Left kidney (tissue), 8 donors: ENCODE measurements at places on chromosomes 12 and 14. TPM values are rescaled to one million over a fixed set of nuclear protein-coding genes. Genes with fewer than 3 reads are reported as not detected.

- DNase-seq: no peak
Observed at GRCh38 chr12:34605955-34606748, 583.9 kb downstream of the ALG10 start.

DNA sequence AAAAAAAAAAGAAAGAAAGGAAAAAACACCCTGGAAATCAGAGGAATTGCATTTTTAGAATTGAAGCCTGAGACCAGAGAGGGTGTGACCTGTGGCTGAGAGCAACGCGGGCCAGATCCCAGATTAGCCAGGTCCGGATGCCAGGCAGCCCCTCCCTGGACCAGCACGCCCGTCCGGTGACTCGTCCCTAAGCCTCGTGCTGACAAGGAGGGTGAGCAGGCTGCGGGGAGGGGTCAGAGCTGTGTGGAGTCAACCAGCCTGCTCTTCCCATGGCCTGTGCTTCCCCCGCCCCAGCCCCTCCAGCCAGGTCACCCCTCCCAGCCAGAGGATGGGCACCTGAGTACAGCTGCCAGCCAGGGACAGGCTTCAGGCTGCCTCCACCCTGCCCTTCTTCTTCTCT lies 4.2 kb upstream of the KLC1 start:
- DNase-seq: no peak

DNA sequence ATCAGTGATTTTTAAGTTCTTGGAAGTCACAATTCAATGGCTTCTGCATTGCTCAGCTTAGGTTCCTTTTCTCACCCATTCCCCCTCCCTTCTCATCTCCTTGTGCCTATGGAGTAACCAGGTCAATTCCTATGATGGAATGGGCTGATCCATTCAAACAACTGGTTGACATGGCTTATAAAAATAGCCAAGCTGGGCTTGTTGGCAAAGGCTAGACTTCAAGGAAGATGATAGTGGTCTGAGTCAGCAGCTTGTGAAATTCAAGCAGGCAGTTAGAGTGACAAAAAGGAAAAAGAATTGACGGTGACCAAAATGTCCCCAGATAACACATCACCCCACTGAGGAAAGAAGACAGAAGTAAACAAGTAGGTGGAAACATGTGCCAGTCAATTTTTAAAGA lies 119.9 kb upstream of the PCED1B start:
- no peak for DNase-seq

DNA sequence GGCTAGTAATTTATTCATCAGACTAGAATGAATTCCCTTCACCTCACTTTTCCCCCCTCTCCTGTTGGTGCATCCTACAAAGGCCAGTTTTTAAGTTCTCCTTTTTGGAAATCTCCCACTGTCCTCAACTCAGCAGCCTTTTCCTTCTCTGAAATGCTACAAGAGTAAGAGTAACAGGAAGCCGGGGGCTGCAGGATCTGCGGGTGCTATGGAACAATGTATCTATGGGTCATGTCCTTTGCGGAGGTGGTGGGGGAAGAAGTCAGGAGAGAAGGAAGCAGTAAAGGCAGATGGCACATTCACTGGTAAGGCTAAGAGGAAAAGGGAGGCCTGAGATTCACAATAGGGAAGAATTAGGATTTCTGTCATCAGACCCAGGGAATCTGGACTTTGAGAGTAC lies 22.2 kb upstream of the TESC start:
- no peak for DNase-seq

DNA sequence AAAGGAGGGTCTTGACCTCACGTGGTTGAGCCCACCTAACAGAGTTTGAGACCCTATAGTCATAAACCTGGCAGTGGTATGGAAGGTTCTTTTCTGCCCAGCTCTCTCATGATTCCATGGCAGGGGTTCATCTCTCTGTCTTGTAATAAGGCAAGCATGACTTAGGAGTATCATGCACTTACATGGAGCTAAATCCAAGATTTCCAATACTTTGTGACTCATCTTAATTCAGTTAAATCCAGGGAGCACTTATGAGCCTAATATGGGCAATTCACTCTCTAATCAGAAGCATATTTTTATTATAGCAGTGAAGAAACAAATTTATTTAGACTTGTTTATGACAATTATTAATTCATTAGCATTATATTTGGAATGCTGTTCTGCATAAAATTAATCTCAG lies 131.8 kb upstream of the CPSF6 start:
- DNase-seq: no peak

- peak; percentile 35 for DNase-seq
Observed at GRCh38 chr12:115504306-115505290, 772.9 kb downstream of the MED13L start.

- DNase-seq: no peak
Observed at GRCh38 chr12:104522985-104523722, 66.4 kb downstream of the CHST11 start.

DNA sequence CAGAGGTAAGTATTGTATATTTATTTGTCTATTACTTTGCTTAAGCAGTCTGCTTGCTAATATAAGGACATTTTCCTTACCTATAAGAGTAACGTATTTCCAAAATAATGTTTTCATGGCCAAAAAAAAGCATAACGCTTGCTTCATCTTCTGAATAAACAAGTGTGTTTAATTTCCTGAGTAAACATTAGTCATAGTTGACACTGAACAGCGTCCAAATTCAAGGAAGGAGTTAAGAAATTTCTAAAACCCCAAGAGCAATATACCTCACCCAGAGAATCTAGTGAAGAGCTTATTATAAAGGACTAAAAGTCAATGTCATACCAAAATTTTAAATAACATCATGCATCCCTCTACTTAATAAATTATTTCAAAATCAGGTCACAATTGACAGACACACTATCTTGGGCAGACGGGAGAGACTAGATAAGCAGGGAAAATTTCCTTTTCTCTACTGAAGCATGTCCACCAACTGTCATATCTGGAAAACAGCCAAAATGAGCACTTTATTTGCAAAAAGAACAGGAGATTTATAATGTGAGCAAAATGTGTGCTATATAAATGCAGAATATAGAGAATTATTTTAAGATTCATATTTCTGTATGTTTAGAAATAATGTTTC lies 25.1 kb downstream of the ANKS1B start:
- no peak for DNase-seq

- DNase-seq: no peak
Observed at GRCh38 chr12:5051913-5052312, 8.2 kb downstream of the KCNA5 start.

GRCh38 chr12:6383572-6384498 lies at the start of gene LTBR:
Gene LTBR, plus strand, starts transcription at chr12:6384162. Its CDS starts 197 bp downstream, at chr12:6384359.
- DNase-seq: peak; percentile 82

- DNase-seq: no peak
Observed at GRCh38 chr12:107096571-107096970, 3.2 kb upstream of the CRY1 start.

- DNase-seq: no peak
Observed at GRCh38 chr14:89933002-89933401, 21.5 kb downstream of the EFCAB11 start.

DNA sequence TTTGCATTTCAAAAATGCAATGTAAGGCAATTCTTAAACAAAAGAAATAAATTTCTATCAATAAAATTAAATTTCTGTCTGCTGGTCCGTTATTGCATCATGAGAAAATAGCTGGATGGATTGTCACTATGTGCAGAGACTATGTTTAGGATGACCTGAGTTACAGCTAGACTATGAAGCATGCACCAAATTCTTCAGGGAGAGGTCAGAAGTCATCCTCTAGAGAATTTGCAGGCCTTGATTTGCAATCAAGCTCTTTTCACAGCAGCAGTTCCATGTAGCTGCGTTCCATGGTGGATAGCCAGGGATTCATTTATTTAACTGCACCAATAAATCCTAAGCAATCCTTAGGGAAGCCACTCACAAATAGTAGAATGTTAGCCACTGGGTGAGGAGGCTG lies 253.7 kb downstream of the MSRB3 start:
- DNase-seq: no peak

DNA sequence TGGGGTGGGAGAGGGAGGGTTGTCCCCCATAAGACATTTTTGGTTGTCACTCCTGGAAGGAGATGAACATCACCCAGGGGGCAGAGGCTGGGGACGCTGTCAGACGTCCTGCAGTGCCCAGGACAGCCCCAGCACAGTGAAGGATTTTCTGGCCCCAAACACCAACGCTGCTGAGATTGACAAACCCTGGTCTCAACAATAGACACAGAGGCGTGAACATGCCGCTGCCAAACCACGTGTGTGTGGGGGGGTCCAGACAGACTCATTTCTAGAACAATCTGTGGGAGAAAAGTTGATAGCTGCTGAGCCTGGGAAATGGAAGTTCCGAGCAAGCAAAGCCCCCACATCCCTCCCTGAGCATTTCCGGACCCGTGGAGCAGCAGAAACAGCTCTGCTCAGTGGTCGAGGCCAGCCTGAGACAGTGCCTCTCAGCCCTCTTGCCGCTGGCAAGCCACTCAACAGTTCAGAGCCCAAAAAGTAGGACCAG lies 43.8 kb upstream of the CLMN start:
- DNase-seq: no peak

DNA sequence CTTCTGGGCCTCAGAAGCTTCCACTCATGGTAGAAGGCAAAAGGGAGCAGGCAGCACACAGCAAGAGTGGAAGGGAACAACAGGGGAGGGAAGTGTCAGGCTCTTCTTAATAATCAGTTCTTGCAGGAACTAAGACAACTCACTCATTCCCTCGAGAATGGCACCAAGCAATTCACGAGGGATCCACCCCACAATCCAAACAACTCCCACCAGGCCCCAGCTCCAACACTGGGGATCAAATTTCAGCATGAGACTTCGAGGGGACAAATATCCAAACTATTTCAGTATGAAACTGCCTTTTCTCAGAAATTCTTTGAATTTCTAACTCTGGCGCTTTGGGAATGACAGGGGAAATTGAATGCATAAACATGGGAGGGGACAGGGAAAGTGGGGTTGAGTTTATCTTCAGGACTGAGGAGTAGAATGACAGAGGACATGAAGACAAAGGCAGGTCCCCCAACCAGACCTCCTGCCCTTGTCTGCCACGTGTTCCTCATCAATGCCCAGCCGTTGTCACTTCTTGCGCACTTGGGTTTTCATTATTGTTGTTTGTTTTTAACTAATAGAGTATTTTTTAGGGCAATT lies 24.6 kb upstream of the APOF start:
- peak; percentile 44 for DNase-seq

DNA sequence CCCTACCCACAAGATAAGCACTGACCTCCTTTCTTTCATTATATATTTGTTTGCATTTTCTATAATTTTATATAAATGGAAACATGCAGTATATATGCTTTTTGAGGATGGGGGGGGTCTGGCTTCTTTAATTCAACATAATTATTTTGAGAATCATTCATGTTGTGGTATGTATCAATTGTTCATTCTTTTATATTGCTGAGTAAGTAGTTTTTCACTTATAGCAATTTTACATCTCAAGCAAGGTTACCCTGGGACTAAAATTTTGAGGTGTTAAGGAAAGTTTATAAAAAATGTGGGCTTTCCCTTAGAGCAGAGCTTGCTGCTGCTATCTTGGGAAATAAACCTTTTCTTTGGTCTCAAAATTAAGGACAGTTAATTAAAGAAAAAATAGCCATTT lies 89.9 kb upstream of the EGLN3 start:
- DNase-seq: no peak

DNA sequence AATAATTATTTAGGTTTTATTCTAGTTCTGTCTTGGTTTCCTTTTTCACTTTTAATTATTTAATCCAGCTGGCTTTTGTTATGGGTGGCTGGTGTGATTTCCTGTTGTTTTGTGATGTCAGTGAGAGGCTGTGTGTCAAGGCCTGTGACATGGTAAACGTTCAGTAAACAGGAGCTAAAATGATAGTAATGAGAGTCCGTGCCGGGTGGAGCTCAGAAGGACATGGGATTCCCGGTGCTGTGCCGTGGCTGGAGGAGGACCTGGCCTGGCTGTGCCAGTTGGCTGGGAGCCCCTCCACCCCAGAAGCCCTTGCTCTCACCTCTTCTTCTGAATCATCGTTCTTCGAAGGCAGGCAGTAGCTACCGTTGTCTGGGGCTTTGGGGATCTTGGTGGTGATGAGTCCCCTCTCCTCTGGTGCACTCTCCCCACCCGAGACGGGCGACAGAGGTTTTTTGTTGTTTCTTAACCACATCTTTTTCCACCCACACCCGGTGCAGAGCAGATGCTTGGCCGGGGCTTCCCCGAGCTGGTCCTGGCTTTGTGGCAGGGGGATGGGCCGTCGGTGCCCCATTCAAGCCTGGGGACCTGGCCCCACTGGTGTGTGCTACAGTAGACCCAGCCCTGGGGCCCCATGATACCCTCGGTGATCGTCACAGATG lies 29.1 kb downstream of the SH2B3 start:
- DNase-seq: peak; percentile 38

- DNase-seq: no peak
Observed at GRCh38 chr14:66066981-66067776, 419.0 kb upstream of the CCDC196 start.

- DNase-seq: no peak
Observed at GRCh38 chr12:58211211-58211610, 269.8 kb downstream of the ATP23 start.

DNA sequence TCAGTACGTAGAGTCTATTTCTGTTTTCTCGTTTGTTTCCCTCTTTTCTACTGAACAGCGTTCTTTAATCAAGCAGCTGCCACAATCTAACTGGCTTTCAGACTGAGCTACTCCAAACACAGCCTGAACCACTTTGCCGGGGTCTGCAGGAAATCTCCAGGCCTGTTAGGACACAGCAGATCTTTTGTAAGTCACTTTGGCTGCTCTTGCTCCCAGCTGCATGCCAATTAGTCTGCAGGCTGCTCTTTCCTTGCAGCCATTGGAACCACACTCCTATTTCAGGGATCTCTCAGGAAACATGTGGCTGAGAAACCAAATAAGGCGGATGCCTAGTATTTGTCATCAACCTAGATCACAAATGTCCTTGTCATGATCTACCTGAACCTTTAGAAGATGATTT lies 73.6 kb downstream of the TMTC1 start:
- DNase-seq: no peak

DNA sequence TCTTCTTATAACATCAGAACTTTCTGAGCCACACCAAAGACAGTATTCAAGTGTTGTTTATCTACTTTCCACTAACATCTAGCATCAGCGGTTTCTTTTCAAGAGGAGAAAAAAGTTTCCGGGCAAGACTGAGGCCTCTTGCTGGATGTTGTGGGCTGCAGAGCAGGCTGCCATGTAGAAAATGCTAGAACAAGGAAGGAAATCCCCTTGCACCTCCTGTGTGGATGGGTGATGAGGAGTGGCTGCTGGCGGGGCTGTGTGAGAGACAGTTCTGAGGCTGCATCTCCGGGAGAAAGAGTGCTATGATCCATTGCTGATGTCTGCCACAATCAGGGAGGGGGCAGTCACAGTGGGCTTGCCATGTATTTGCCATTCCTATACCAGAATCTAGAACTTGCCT lies 37.8 kb upstream of the PPP1CC start:
- no peak for DNase-seq

GRCh38 chr14:90697132-90697531 lies 119.1 kb downstream of the TTC7B start:
- no peak for DNase-seq

Gene PYGL
- 20.7 TPM for polyA plus RNA-seq

Gene HOXC13
- 0.05 TPM for polyA plus RNA-seq

Gene B4GALNT3
- polyA plus RNA-seq: 18.3 TPM

Gene NDRG2
- polyA plus RNA-seq: 175 TPM

Gene PZP
- 0.55 TPM for polyA plus RNA-seq

Gene VEZT
- 94.7 TPM for polyA plus RNA-seq

Gene C12orf56
- polyA plus RNA-seq: 2.2 TPM

Gene EIF2S3B
- 1.5 TPM for polyA plus RNA-seq

Gene NANOG
- polyA plus RNA-seq: 0.35 TPM

Gene TSPAN11
- polyA plus RNA-seq: 5.3 TPM

Gene RNASE7
- 0.55 TPM for polyA plus RNA-seq
